ENCODE measurements at places on chromosomes 4 and X.
A peak's percentile ranks its signal among the peaks of the same experiment; 100 is the strongest.

GRCh38 chrX:72208126-72208800 lies 26.7 kb downstream of the PIN4 start:
- DNase-seq, result no peak

DNA sequence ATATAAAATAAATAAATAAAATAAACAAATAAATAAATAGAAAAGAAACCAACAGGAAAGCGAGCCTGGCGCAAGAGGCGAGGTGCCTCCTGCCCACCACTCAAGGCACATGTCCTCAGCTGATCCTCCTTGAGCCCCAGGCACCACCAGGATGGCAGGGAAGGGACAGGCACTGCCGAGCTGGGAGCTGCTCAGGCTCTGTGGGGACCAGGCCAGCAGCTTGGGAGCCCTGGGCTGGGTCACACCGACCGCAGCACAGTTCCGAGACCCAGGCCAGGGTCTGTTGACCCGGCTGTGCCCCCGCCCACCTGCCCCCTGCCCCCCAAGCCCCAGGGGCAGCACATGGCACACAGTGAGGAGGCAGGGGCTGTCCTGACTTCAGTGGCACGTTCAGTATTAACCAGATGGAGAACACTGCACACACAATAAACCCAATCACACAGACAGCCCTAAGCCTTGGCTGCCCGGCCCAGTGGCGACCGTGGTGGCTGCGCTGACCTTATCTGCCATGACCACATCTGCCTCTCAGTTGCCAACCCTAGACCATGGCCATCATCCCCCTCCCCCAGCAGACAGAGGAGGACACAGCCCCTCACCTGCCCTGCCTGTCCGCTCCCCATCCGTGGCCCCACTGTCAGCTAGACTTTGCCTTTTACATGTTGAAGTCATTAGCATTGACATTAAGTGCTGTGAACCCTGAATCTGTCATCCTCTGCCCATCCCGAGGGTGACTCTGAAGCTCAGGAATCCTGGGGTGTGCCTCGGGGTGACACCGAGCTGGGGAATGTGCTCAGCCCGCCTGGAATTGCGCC lies 2.9 kb upstream of the TREX2 start:
- DNase-seq, result no peak

GRCh38 chr4:126440297-126440696 lies 1125.5 kb downstream of the FAT4 start:
- no peak for DNase-seq

DNA sequence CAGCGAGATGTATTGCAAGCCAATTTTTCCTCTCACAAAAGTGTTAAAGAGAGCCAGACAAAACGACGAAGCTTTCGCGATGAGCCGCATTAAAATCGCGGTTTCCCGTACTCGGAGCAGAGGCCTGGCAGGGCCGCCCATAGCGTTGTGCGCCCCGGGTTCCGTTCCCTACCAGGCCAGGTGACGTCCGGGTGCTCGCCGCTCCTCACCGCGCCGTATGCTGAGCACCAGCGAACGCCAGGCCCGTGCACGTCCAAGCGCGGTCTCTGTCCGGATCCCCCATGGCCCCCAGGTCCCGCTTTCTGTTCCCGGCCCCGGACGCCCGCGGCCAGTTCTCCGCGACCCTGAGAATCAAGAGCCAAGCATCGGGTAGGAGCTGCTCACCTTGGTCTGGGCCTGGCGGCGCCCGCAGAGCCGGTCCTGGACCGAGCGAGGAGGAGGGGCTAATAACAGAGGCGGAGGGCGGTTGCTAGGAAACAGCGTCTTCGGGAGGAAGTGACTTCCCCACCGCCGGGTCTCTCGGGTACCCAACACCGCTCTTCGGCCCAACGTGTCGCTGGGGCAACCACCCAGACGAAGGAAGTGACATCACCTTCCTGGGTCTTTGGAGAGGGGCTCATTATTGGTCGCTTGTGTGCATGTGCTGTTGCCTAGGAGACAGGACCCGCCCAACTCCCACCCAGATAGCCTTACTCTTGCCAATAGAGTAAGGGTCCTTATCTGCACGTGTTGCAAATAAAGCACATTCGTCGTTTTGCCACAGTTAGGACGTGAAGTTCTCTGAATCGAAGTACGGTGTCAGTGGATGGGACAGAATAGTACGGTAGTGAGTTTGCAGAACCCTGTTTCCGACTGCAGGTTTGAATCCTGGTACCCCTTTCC lies at the start of gene MAP9:
Gene MAP9 (minus strand): TSS at position 579 of the 882 bp plus-strand sequence. CDS start 1,115 bp downstream, outside the sequence.
- peak; percentile 32 for DNase-seq

DNA sequence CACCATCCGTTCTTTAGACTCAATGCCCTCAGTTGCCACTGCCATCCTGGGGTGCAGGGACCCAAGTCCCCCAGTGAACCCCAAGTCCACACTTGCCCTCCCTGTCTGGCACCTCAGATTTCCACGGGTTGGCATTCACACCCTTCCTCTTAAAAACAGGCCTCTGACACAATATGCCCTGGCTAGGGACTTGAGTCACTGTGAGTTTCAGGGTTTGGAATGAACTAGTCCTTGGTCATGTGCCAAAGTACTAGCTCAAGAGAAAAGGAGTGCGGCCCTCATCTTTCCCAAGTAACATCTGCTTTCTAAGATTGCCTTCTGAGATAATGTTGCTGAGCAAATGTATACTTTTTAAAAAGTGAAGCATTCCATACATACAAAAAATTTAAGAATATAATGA lies 134.0 kb downstream of the MID1 start:
- DNase-seq, result no peak
